Activated B cell treated with CpG ODN at 0.5 μM for 24 hours (primary cell): ENCODE measurements at places on chromosomes 6 and 20.

DNA sequence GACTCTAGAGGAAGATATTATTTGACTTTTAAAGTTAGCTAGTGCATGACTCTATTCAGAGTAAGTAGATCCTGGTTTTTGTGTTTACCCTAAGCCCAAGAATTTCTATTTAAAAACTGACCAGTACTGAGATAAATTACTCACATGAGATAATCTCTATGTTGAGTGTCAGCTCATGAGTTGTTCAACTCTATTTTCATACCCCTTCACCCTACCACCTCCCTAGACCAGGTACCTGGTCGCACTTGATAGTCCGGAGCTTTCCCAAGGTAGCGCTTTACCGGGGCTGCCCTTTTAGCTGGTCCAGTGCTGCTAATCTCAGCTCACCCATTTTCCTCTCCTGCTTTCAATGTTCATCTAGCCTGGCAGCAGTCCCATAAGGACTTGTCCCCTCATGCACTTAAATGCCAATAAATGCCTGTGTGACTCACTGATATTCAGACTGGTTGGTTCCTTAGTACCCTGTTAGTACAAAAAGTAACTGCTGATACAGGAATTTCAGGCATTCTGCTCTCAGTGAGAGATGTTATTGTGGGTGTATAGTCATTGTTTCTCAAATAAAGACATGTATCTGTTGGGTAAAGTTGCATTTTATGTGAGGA, 503.9 kb downstream of the ADGRB3 start:
- no peak overlapping the region for H3K4me3 ChIP-seq
- H3K27me3 ChIP-seq: no peaks in the 10 kb centered on the region
- no peaks in the 10 kb centered on the region for H3K36me3 ChIP-seq
- H3K4me1 ChIP-seq: no peaks in the 10 kb centered on the region
- no peak overlapping the region for H3K27ac ChIP-seq
- DNase-seq: no peak

DNA sequence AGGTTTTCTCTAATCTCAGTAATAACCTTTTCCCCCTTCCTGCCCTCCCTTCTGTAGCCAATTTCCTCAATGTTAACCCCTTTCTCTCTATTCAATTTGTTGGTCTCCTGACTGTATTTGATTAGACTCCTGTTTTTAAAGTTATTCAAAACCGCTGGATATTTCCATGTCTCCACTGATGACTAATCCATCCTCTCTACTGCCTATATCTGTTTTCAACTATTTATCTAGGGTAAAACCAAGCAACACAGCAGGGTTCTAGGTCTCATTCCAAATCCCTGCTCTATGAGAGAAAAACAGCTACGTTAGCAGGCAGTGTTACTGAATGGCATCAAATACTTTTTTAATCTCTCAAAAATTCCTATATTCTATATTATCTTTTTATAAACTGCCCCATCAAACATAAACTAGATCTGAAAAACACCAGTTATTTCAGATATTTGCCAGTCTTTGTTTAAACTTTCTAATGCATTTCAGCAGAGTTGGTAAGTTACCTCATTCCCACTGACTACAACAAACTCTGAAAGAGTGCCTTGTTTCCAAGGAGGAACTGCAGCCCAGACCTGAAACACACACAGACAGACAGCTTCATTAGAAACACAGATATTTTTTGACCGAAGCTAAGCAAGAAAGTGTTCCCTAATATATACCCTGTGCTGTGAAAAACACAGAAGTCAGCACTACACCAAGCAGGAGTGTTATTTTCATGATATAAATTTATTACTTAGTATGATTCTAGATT, 8.2 kb downstream of the RTN4IP1 start:
- H3K4me3 ChIP-seq: no peak overlapping the region
- H3K27ac ChIP-seq: no peak overlapping the region
- DNase-seq: no peak
- peaks cover 21% of the 10 kb centered on the region for H3K4me1 ChIP-seq

GRCh38 chr6:109229536-109229935, 134.2 kb downstream of the CEP57L1 start:
- no peaks in the 10 kb centered on the region for H3K36me3 ChIP-seq
- H3K27ac ChIP-seq: no peak overlapping the region
- no peak for DNase-seq
- H3K27me3 ChIP-seq: no peaks in the 10 kb centered on the region
- H3K4me1 ChIP-seq: no peaks in the 10 kb centered on the region
- H3K4me3 ChIP-seq: no peak overlapping the region

DNA sequence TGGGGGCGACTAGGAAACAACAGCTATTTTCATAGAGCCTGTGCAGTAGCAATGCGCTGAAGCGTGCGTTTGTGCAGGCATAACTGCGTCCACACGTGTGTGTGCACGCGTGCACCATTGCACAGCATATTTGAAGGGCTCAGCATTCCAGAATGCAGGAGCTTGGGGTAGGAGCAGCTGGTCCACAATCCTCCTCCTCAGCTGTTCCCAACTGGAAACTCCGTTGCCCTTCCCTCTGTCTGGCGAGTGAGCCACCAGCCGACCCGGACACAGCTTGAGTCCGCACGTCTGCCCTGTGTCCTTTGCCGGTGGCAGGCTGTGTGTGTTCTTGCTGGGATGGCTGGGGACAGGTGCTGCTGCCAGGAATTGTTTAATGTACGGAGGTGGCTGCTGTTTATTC, 110.2 kb downstream of the SASH1 start:
- peaks cover 36% of the 10 kb centered on the region for H3K27me3 ChIP-seq
- peaks cover 4% of the 10 kb centered on the region for H3K4me1 ChIP-seq
- DNase-seq: no peak
- no peaks in the 10 kb centered on the region for H3K36me3 ChIP-seq
- H3K4me3 ChIP-seq: no peak overlapping the region

DNA sequence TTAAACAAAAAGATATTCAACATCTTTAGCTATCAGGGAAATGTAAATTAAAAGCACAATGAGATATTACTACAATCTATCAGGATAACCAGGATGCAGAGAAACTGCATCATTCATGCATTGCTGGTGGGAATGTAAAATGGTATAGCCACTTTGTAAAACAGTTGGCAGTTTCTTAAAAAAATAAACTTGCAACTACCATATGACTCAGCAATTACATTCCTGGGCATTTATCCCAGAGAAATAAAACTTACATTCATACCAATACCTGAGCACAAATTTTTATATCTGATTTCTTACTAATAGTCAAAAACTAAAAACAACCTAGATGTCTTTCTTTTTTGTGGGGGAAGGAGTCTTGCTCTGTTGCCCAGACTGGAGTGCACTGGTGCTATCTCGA, 190.3 kb upstream of the TAB2 start:
- H3K36me3 ChIP-seq: no peaks in the 10 kb centered on the region
- no peaks in the 10 kb centered on the region for H3K27me3 ChIP-seq
- no peak for DNase-seq
- H3K4me1 ChIP-seq: peaks cover 27% of the 10 kb centered on the region
- no peak overlapping the region for H3K27ac ChIP-seq
